Stimulated activated CD8-positive, alpha-beta memory T cell treated with anti-CD3 and anti-CD28 coated beads, Interleukin-4, amount 100 ng/mL, for 24 hours (primary cell): ENCODE measurements at places on chromosomes 16 and 17.

DNA sequence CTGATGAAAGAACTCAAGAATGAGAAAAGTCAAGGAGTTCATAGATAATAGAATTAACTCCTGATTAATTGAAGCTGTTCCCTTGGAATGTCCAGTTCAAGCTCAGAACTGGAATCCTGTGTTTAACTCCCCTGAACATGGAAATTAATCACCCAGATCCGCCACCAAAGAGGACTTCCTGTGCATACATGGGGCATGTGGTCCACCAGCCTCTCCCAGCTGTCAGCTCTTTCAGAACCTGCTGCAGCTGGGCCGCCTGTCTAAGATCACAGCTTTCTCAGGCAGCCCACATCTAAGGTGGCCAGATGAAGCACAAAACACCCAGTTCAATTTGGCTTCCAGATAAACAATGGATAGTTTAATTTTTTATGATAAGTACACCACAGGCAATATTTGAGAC, 203.7 kb upstream of the COX10 start:
- no peak for DNase-seq

DNA sequence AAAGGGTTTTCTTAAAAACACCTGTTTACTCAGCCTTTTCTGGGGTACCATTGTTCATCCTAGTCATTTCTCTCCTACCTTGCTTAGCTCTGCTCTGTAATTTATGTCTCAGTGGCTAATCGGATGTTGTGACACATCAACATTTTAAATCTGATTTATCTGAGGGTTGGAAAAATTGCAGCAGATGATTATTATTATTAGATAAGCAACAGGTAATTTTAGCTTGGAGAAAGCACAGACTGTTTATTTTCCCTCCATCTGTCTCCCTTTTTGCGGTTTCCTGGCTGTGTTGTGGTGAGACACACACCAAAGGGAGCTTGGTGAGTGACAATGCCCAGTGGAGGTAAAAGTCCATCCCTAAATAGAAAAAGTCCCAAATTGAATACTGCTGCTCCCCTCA, 389.9 kb downstream of the UTP18 start:
- DNase-seq: no peak

- DNase-seq: no peak
Measured at GRCh38 chr17:33647956-33648355, 354.9 kb upstream of the ASIC2 start.

GRCh38 chr16:65154321-65154720, 32.5 kb upstream of the CDH11 start:
- DNase-seq: no peak

GRCh38 chr16:88014954-88015805, 63.9 kb downstream of the BANP start:
- no peak for DNase-seq

- DNase-seq: no peak
Measured at GRCh38 chr16:73228649-73229048, 180.7 kb upstream of the ZFHX3 start.

GRCh38 chr17:63775420-63775819, 1.4 kb downstream of the DDX42 start:
- DNase-seq: no peak

GRCh38 chr17:42317266-42317845, 29.1 kb downstream of the STAT5A start:
- no peak for DNase-seq

- no peak for DNase-seq
Measured at GRCh38 chr17:2912754-2913153, 116.5 kb downstream of the RAP1GAP2 start.

GRCh38 chr17:10357768-10358167, 15.0 kb downstream of the MYH13 start:
- DNase-seq: no peak

DNA sequence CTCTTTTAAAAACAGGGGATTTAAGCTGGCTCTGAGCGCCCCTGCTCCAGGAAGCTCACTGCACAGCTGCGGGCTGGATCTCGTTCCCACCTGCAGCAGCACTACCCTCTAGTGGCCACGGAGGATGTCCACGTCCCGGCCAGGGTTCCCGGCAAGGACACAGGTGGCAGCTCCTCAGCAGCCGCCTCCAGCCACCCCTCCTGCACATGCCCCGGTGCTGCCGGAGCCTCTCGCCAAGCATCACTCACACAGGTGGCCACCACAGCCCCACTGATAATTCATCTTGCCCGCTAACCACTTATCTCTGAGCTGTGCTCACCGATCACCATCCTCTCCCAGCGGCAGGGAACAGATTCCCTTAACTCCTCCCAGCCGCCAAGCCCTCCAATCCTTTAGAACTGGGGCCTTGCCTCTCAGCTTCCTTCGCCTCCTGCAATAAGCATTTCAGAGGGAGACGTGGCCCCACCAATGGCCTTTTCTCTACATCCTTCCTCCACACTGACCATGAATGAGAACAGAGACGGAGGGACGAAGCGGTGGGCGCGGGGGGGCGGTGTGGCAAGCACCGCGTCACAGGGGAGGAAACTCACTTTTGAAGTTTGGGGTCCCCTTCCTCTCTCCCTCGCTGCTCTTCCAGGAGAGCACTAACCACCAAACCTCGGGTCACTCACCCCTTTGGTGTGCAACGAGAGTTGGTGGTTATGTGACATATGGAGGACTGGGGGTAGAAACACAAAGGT, 222.1 kb downstream of the RBFOX3 start:
- no peak for DNase-seq

GRCh38 chr16:68275611-68276191, 11.4 kb downstream of the SLC7A6 start:
- DNase-seq: no peak

GRCh38 chr16:17324451-17324850, 146.3 kb downstream of the XYLT1 start:
- DNase-seq: no peak

DNA sequence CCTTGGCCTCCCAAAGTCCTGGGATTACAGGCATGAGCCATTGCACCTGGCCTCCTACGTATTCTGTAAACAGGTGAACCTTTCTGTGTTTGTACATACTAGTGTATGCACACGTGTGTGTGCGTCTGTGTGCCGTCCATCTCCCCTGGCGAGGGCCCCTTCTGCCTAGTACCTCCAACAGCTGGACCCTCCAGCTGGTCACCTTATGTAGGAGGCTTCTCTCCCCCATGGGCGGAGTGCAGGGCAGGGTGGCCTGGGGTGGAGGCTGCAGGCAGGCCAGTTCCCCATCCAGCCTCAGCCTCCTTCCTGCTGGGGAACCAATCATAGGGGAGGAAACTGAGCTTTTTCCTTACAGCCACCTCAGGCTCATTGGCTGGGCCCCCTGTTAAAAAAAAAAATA, 24.4 kb upstream of the DOC2B start:
- DNase-seq: no peak

GRCh38 chr17:38871247-38872015, 1.6 kb downstream of the LASP1 start:
- peak; percentile 73 for DNase-seq

GRCh38 chr17:78202666-78203065, 11.4 kb upstream of the BIRC5 start:
- DNase-seq: no peak

DNA sequence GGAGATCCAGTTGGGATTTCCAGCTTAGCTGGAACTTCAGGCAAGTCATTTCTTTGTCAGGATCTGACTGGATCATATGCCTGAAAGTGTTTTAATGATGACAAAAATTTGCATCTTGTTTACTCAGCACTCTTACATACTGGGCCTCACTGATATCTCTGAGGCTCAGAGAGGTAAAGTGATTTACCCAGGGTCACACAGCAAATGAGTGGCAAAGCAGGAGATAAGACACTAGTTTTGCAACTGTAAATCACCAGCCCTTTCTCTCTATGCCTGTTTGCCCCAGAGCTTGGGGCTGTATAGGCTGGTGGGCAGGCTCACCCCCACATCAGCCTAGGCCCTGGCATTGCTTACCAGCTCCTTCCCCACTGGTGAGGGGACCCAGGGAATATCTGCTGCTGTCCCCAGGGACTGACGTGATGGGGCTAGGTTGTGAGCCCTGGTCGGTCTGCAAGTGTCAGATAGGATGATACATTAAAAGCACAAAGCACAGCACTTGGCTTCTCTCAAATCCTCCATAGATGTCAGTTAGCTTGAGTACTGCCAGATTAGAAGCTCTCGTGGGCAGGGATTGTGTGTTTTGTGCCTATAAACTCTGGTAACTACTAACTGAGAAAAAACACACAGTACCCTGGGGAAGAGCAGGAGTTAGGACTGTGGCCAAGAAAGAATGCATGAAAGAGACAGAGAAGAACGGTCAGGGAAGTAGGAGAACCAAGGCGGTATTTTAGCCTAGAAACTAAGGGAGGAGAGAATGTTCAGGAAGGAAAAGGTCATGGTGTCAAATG, 165.4 kb downstream of the COPRS start:
- DNase-seq: no peak

DNA sequence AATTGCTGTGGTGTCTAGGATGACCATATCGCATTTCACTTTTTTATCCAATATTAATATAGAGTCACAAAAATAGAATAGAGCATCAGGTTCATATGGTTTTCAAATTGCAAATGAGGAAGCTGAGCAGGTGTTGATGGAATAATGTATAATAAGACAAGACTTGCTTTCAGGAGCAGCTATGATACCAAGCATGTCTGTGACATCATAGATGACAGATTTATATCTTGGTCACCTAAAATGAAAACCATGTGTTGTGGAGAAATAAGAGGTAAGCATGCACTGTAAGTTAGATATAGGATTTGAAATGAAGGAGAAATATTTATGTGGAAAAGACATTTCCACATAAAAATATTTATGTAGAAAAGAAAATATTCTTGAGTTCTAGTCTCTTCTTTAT, 8.6 kb downstream of the MEIOC start:
- no peak for DNase-seq

- DNase-seq: no peak
Measured at GRCh38 chr17:14444915-14445314, 144.0 kb downstream of the HS3ST3B1 start.

GRCh38 chr17:68822719-68823289, 132.4 kb downstream of the ABCA8 start:
- DNase-seq: no peak

- DNase-seq: no peak
Measured at GRCh38 chr16:56470232-56470631, 18.9 kb downstream of the OGFOD1 start.

DNA sequence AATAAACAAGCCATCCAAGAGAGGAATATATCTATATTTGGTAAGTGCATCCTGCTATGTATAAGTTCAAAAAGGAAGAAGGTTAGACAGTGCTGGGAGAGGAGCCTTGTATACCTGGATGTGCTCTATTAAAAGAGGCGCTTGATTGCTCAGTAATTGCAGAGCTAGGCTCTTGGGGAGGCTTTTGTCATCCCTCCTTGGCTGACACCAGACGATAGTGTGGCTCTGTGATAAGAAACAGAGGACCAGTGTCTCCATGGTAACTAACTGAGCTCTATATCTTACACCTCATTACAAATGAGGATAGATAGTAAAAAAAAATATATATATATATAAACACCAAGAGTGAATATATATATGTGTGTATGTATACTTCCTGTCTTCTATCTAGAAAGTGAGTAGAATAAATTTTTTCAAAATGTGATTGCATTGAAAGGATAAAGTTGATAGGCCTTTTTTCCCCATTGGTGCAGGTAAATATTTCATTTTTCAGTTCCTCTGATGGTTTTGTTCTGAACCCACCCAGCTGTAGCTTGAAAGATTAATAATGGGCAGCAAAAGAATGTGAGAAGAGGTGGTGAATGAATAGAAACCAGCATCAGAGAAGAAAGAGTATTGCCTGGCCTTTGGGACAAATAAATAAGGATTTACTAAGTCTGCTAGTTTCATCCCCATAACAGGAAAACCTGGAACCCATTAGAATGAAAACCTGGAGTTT, 303.7 kb downstream of the ZFHX3 start:
- DNase-seq: no peak

DNA sequence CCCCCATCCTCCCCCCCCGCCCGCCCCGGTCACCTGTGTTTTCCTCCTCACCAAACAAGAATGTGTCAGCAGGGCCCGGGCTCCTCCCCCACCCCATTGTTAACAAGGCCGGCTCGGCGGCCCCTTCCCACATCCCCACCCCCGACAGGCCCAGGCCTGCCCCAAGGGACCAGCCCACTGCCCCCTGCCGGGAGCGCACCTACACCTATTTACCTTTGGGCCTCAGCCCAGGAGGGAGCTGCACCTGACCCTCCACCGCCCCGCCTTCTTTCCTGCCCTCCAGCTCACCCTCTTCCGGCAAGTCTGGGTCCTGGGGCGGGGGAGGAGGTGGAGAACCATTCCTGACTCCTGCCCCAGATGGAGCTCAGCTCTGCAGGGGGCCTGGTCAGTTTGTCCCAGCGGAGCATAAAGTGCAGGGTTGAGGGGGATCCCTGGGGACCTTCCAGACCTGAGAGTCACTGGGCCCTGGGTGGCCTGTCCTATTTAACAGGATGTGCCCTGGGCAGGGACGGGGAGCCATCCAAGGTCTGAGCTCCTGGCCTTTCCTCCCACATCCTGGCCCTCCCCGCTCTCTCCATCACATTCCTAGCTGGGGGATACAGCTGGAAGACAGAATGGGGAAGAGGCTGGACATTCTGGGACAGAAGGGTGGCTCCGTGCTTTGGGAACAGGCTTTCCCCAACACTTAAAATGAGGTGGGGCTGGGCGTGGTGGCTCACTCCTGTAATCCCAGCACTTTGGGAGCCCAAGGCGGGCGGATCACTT, 8.3 kb downstream of the FOXJ1 start:
- no peak for DNase-seq

DNA sequence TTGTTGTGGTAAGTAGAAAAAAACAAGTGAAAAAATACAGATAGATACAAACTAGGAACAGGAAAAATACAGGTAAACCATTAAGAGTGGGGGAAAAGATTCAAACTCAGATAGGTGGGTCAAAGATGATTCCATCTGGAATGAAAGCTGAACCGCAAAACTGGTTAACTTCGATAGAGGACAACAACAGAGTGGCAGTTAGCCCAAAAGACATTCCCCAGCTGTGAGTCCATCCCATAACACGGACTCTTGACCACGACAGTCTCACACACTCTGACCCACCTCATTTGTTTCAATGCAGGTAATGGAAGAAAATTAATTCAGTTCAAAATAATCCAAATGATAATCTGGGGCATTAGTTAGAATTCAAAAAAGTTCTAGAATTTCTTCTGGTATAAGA, 13.5 kb downstream of the ELAC2 start:
- DNase-seq: no peak

DNA sequence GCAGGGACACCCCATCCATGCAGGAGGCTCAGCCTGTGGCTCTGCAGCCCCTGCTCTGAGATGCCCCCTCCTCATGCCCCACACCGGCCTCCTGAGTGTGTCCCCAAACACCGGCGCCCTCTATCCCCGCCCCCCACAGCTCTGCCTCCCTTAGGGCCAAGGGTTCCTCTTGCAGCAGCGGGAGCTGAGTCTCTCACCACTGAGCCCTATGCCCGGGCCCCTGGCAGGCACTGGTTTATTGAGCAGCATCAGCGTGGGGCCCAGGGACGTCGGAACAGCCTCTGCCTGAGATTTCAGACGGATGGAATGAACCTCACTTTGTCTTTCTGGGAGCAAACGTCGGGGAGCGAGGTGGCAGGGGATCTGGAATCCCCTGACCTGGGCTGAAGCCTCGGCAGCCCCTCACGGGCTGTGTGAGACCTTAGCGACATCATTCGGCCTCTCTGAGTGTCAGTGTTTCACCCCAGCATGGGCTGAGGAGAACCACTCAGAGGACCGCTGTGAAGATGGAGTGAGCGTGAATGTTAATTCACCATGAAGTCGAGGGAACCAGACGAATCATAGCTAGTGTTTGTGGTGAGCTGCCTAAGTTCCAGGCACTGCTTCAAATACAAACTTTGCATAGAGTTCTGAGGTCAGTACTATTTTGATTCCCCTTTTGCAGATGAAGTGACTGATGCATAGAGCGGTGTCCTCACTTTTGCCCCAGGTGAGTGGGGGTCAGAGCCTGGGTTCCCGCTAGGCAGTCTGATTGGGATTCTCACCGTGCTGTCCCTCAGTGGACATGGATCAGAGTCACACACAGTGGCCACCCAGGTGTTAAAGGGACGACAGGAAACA, 5.3 kb upstream of the C16orf74 start:
- no peak for DNase-seq
